ENCODE measurements at places on chromosomes 12 and 14.

GRCh38 chr12:113226696-113227568 lies 5.7 kb downstream of the TPCN1 start:
- DNase-seq, result no peak

DNA sequence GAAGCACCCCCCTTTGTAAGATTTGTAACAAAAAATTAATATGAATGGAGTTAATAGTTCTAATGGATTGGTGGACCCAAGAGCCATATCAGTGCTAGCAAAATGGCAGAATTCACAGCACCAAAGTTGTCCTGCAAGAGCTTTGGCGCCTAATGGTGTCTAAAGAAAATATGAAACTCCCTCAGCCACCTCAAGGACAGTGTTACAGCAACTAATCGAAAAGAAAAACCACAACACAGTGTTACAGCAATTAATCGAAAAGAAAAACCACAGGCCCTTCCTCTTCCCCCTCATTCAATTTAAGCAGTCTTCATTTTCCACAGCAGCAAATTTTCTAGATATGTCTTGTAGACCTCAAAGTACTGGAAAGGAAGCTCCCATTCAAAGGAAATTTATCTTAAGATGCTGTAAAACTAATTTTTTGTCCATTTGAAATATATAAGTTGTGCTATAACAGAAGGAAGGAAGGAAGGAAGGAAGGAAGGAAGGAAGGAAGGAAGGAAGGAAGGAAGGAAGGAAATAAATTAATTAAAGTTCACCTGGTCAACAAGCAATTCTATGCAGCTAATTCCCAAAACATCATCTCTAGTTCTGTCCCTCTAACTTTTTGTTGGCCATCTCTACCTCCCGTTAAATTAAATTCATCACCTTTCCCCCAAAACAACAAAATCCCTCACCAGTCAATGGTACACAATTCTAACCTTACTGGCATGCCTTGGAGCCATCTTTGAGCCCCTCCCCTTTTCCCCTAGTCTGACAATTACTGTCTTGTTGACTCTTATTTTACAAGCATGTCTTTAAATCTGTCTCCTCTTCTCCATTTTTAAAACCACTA lies 17.4 kb downstream of the LRP6 start:
- DNase-seq, result no peak

GRCh38 chr14:100529561-100530031 lies 57.6 kb downstream of the BEGAIN start:
- DNase-seq, result no peak

- DNase-seq, result no peak
These were observed 33.7 kb upstream of the SGPP1 start for GRCh38 chr14:63761351-63762117.

DNA sequence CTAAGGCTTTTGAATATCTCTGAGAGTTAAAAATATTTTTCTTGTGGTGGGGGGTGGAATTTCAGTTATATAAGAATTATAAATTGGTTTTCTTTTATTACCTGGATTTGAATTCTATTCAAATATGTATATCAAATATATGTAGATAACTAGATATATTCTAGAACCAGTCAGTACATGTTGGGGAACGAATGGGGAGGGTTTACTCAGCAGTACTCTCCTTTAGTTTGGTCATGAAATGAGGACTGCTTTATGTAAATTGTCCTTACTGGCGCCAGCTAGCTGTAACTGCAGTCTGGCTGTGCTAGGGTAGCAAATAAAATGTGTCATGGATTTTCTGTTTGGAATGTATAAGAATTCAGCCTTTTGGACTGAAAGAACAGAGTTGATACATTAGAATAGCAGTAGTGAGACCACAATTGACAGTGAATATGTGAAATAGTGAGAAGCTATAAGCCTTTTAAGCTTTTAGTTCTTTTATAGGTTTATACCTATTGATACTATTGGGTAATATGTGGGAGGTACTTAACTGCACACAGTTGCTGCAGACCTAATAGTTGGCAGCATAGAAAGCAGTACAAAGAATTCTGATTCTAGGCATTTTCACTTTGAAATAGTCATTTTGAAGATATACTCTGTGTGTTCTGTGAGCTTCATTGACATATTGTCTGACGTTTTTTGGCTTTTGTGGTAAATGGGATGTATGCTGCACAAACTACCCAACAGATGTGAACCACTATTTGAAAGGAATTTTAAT lies 29.0 kb downstream of the ATF7IP start:
- DNase-seq, result peak; percentile 60

DNA sequence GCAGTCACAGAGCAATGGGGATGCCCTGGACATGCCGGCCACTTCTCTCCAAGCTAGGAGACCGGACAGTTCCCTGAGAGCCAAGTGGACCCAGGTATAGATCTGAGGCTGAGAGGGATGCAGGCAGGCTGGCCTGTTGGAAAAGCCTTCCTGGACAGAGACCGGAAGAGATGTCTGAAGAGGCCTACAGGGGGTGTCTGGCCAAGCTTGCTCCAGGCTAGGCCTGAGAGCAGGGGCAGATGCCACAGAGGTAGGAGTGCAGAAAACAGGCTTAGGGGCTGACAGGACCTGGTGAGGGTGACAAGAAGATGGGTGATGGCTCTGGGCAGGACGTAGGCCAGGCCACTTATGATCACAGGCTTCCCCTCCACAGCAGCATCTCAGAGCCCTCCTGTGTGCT lies 30.2 kb downstream of the ARL6IP4 start:
- DNase-seq, result no peak

DNA sequence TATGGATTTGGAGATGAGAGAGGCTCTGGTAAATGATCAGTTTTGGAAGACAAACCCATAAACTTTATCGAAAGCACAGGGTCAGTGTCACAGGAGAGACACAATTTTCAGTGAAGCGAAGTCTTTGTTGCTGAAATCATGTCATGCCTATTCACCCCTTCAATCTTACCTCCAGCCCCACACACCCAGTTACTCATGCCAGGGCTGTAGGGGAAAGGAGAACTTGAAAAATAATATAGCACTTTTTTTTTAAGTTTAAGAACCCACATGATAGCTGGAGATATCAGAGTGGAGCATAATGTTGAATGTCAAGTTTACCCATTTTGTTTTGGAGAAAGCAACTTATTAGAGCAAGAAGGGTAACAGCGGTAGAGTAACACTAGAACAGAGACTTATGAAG lies 107.4 kb downstream of the SSPN start:
- DNase-seq, result no peak

DNA sequence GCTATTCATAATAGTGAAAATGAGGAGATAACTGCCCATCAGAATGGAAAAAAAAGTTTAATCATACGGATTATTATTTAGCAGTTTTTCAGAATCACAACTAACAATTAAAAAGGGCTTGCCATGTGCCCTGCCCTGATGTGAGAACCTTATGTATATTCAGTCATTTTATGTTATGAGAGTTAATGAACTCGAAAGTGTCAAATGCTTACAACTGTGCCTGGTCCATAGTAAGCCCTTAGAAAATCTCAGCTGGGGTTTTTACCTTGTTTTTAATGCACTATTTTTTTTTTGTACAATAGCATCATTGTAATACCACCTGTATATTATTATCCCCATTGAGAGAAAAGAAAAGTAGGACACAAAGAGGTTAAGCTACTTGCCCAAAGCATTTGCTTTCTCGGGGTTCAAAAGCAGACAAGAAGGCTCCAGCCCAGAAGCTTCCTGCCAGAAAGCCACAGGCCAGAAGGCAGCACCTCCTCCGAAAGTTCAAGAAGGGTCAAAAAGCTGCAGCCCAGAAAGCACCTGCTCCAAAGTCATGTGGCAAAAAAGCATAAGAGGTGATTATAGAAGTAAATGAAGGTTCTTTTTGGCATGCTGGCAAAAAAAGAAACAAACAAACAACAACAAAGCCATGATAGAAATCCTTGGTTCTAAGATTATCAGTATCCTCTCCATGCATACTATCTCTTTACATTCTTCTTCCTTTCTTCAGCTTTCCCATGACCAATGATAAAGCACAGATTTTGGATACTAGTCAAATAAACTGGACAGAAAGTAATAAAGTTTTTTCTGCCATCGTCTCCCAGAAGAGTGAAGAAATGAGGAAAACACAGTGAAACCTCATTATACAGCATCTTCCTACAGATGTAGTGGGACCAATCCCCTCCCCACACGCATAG lies 59.1 kb upstream of the NAP1L1 start:
- DNase-seq, result no peak

All from brain pericyte (primary cell).